ENCODE measurements at places on chromosomes 1 and 21.
A peak's percentile ranks its signal among the peaks of the same experiment; 100 is the strongest.

DNA sequence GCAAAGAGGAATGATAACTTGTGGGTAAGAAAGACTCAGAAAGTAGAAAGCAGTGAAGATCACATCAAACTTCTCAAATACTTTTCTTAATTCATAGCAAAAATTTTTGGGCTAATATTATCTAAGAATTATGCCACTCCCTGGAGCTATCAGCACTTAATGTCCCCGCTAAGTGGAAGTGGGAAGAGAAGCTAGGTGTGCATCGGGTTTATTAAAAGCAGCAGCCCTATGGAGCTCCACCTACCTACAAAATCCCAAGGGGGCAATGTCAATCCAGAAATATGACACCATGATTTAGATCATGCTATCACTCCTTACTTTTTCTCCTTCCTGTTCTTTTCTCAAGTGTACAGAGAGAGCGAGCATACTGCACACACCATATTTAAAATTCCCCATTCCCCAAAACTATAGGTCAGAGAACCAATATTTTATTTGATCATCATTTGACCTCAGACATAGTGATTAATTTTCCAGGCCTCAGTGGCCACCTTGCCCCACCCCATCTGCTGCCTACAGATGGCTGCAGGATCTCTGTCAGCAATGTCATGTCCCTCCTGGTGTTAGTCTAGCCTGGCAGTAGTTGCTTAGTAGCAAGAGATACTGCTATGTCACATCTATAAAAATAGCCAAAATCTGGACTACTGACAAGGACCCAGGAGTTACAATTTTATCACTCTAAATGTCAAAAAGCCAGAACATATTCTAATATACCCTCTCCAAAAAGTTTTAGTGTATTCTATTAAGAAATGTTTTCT lies 66.6 kb downstream of the MAP3K21 start:
- DNase-seq = no peak

DNA sequence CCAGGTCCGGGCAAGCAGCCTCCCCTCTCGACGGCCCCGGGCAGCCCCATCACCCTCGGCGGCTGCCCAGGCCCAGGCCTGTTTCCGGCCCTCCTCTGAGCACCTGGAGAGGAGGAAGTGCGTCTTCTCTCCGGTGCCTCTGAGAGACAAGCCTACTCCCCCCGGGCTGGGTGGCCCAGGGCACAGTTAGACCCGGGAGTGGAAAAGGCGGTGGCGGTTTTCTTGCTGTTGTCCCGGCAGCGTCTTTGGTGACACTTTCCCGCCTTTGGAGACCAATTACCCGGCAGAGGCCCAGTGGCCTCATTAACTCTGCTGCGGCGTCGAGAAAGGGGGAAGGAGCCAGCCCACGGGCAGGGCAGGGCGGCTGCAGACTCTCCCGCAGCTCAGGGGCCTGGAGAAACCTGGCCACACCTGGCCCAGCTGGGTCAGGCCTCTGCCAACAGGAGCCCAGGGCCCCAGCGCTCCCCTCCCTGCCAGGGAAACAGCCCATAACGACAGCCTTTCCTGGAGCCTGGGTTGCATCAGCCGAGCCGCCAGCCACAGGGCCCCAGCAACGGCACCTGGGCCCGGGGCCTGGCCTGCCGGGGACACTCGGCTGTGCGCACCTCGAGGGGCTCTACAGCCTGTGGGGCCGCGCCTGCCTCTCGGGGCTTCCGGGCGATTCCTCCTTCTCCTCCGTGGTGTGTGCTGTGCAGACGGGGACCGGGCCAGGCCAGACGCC lies 28.4 kb upstream of the C1orf159 start:
- no peak for DNase-seq

DNA sequence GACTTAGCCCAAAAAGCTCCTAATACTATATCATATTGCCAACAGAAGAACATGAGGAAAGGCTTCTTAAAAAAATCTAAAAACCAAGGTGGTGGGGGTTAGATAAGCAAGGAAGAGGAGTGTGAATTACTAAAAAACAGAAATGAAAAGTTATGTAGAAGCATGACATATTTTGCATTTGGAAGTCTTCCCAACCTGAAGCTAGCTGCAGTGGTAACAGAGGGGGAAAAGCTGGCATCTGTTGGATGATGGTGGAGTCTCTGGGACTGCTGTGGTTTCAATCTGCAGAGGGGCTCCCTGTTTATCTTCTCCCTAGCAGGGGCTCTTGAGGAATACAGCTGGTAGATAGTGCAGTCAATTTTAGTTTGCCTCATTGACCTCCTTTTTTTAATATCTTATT lies 249.2 kb upstream of the KIAA0040 start:
- DNase-seq = no peak

- DNase-seq = no peak
Observed at GRCh38 chr21:39601187-39601928, 11.4 kb upstream of the B3GALT5 start.

DNA sequence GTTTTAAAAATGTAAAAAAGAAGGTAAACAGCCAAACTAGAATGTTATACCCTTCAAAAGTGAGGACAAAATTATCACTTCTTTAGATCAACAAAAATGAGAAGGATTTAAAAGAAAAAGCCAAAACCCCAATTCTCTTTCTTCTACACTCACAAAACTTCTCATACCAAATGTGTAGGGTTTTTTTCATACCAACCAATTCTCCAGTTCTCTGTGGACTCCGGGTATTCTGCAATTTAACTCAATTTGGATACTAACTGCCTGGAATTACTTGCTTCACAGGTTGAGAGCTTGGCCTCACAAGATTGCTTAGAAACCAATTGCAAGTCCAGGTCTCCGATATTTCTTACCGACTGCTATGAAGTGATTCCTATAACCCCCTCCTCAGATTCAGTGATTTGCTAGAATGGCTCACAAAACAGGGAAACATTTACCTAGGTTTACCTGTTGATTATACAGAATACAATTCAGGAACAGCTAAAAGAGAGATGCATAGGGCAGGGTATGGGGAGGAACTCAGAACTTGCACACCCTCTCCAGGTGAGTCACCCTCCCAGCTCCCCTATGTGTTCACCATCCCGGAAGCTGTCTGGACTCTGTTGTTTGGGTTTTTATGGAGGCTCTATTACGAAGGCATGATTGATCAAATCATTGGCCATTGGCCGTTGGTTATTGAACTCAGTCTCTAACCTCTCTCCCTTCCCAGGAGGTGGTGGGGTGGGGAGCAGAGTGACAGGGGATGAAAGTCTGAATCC lies 67.1 kb downstream of the CAMTA1 start:
- no peak for DNase-seq

DNA sequence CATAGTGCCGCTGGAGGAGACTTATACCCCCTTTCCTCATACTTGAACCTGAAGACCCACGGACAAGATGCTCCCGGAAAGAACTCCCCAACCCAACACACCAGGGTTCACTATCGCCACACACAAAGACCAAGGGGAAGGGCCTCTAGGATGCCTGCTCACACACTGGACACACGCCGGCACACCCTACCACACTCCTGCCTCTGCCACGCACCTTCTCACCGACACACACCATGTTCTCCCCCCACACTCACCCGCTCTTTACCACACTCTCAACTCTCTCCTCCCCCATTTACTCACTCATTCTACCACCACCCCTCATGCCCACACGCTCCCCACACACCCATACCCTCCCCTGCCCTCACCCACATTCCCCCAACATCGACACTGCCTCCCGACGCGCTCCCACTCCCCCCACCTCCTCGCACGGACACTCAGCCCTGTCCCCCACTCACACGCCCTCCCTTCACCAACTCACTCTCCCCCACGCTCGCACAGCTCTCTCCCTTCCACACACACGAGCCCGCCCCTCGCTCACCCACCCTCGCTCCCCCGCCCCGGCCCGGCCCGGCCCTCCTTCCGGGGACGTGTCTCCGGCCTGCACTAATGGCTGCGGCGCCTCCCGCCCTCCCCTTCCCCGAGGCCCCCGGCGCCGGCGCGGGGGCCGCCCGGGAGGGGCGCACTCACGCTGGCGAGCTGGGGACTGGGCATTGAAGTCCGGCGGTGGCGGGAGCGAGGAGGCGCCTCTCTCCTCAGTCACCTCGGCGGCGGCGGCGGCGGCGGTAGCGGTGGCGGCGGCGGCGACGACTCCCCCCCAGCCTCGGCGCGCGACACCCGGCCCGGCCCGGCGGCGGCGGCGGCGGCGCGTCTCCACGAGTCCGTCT lies 626 bp downstream of the PTP4A2 start:
- no peak for DNase-seq

DNA sequence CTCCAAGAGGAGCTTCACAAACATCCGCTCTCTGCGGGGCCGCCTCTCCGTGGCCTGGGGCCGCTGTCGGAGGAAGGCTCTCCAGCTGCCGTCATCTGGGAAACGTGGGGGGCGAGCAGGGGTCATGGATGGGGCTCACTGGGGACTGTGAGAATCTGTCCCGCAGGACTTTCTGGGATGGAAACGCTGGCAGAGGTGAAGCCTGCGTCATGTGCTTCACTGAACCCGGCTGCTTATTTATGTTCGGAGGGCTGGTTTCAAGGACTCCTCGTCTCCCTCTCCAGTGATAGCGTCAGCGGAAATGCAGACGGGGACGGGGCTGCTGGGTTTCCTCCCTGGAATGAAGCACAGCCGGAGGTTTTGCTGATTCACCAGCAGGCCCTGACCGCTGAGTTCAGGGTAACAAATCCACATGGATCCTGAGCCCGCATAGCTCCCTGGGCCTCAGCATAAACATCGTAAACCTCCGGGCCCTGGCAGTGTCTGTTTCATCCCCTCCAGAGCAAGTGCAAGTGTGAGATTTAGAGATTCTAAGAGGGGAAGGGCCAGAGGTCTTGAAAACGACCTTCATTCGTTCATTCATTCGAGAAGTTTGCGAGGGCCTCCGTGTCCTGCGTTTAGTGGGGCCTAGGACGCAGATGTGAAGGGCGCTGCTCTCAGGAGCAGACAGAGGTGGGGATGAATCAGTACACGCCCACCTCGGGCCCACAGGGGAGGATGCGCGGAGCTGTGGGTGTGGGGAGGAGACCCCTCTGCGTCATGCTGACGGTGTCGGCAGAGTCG lies 7.0 kb upstream of the POFUT2 start:
- peak; percentile 74 for DNase-seq

DNA sequence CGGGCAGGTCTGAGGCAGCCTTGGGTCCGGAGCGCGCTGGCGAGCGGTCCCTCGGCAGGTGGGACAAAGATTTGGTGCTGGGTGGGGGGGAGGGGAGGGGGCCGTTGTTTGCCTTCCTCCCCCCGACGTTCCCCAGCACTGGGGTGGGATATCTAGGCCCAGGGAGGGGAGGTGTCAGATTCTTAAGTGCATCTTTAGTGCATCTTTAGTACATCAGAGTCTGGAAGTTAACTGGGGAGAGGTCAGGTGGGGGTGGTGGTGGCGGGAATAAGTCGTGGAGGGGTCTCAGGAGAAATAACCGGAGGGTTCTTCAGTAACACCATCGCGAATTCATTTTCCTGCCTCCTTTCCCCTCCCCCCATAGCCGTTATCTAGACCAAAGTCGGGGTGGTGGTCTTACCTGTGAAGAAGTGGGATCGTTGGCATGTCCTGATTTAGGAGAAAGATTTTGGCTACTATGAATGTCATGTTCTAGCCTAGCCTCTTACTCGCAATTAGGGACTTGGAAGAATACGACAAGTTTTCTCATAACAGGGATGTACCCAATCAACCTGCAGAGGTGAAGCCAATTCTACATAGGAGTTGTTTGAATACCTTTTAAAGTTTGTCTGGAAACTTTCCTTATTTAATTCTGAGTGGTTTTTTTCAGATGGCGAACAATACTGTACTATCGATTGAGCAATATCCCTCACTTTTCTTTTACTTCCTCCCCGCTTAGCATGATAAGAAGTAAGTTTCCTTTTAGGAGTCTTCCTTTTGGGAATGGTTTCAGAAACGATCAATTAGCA lies 886 bp downstream of the ZMYM4 start:
- DNase-seq = no peak

DNA sequence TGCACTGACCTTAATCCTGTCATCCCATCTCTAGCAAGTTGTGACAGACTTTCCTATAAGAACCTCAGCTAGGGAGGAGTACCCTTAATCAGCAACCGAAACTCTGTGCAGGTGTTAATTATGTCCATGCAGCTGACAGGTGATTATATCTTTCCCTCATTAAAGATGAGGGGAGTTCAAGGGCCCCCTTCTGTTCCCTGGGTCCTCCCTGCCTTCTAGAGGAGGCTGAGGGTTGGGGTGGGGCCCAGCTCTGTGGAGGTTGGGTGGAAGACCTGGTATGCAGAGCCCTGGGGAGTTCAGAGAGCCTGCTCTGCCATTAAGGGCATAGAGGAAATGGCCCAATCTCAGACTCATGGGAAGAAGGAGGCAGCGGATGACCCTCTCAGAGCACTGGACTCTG lies 35.6 kb upstream of the CRNN start:
- DNase-seq = no peak

- no peak for DNase-seq
Observed at GRCh38 chr21:45093035-45093532, 18.7 kb downstream of the ADARB1 start.

- DNase-seq = no peak
Observed at GRCh38 chr1:46043458-46044017, 88.9 kb downstream of the PIK3R3 start.

DNA sequence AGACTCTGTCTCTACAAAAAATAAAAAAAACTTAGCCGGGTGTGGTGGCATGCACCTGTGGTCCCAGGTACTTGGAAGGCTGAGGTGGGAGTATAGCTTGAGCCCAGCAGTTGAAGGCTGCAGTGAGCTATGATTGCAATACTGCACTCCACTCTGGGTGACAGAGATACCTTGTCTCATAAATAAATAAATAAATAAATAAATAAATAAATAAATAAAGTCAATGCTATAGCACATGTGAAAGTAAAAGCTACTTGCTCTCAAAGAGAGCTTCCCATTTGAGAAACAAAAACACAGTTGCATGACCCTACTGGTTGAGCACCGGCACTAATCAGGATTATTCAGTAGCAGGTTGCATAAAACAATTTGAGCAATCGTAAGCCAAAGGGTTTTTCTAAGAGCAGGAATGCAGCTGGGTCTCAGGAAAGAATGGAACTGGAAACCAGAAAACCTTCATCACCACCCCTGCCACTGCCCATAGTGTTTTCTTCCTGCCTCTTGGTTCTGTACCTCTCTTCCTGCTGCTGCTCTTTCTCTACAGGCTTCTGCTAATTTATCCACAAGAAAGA lies 29.3 kb upstream of the DNAH14 start:
- DNase-seq = no peak

GRCh38 chr1:47709872-47710231 lies 272.0 kb downstream of the FOXD2 start:
- no peak for DNase-seq

DNA sequence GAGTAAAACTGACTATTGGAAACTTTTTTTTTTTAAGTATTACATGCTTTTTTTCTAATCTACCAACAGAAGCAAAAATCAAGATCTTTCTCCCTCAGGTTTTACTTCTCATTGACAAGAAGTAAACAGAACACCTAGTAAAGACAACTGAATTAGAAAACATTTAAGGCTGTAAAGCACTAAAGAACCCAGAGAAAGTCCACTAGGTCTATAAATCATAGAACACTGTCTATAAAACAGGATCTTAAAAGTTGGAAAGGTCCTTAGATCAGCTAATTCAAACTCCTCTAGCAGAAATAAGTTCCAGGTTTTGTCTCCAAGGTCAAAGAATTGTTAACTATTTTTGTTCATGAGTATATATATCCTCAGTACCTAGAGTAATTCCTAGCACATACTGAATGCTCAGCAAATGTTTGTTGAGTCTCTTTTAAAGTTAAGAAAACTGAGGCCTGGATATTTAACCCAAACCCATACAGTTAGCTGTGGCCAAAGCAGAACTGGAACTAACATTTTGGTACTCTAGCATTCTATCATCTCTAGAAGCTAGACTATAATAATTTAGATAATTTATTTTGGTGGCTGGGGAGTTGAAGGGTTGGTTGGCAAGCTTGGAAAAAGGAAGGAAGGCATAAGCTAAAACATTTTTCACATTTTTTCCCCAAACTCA lies 3.0 kb downstream of the EPS15 start:
- DNase-seq = no peak

GRCh38 chr1:14625572-14625971 lies 27.1 kb downstream of the KAZN start:
- no peak for DNase-seq

All from fibroblast of the conjunctiva (primary cell).